Activated gamma-delta T cell (primary cell): ENCODE measurements at places on chromosomes 2 and 18.

GRCh38 chr2:236250909-236251579 is 13.2 kb downstream of the ASB18 start:
- no peak for DNase-seq

GRCh38 chr2:2270808-2271415 is 60.2 kb downstream of the MYT1L start:
- DNase-seq = no peak

DNA sequence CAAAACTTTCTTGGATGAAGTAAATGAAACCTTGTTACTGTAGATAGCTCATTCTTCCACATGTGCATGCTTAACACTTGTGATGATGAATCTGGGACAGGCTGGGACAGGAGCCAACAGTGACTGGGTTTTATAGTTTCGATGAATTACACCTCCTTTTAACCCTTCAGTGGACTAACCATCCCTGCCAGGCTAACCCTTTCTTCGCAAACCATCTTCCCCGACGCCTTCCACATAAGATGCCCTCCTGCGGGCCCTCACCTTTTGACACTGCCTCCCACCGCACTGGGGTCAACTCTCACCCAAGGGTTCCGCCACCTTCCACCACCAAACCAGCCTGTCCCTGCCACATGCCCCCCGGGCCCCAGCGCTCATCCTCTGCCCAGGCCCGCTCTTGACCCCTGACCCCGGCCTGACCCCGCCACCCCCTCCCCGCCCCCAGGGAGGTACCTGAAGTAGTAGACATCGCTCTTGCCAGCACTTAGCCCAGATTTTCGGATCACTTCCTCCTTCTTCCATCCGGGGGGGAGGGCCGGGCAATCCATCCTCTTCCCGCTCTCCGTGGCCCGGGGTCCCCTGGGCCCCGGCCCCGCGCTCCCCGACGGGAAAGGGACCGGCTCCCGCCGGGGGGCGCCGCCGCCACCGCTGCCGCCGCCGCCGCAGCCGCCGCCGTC is 764 bp downstream of the MBD2 start:
- peak; percentile 17 for DNase-seq

DNA sequence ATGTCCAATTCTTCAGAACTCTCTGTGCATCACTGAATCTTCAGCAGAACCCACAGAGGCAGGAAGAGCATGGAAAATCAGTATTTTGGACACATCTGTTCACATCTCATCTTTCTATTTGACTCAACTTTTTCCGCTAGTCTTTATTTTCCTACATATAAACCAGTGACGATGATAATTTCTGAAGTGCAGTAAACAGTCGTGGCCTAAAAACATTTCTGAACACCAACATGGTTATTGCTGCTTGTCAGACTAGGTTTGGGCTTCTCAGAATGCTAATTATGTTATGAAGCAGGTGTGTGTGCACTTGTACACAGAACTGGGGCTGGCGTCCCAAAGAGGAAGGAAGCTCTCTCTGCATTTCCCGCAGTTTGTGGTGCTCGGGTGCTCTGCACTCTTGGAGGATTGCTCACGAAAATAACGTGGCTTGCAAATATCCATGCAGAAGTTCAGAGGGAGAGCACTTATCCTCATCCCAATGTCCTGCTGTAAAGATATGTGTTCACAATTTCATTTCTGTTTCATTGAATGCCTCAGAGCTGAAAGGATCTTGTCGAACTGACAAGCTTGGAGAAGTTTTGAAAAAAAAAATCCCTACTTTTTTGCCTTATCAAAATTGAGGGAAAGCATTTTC is 50.8 kb downstream of the EDAR start:
- no peak for DNase-seq

- DNase-seq = no peak
Observed at GRCh38 chr2:105640246-105640645, 104.5 kb upstream of the NCK2 start.

- no peak for DNase-seq
Observed at GRCh38 chr2:127326289-127326945, 32.5 kb upstream of the ERCC3 start.

GRCh38 chr2:191696001-191696400 is 18.1 kb downstream of the NABP1 start:
- no peak for DNase-seq

- DNase-seq = no peak
Observed at GRCh38 chr2:68428746-68429145, 38.3 kb downstream of the FBXO48 start.

DNA sequence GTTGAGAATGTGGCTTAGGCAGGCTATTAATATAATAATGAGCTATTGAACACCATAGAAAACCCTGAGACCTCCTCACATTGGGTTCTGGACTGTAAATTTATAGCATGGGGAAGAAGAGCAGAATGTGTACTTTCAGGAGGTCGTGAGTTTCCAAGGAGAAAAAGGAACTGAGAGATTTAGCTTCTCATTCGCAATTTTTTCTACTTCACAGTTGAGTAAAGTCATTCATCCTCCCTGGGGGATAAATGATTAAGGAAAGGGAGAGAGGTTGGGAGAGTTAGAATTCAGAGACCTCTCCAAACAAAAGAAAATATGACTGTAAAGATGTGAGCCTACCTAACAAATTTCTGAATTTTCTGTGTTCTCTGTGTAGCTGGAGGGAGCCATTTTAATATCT is 205.8 kb upstream of the CYRIA start:
- DNase-seq = no peak

DNA sequence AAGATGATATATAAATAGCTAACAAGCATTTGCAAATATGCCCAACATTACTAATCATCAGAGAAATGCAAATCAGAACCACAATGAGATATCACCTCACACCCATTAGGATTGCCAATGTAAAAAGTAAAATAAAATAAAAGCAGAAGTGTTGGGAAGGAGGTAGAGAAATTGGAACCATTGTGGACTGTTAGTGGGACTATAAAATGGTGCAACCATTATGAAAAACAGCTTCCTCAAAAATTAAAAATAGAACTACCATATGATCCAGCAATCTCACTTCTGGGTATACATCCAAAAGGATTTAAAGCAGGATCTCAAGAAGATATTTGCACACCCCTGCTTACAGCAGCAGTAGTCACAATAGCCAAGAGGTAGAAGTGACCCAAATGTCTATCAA is 99.8 kb upstream of the DAPL1 start:
- no peak for DNase-seq

DNA sequence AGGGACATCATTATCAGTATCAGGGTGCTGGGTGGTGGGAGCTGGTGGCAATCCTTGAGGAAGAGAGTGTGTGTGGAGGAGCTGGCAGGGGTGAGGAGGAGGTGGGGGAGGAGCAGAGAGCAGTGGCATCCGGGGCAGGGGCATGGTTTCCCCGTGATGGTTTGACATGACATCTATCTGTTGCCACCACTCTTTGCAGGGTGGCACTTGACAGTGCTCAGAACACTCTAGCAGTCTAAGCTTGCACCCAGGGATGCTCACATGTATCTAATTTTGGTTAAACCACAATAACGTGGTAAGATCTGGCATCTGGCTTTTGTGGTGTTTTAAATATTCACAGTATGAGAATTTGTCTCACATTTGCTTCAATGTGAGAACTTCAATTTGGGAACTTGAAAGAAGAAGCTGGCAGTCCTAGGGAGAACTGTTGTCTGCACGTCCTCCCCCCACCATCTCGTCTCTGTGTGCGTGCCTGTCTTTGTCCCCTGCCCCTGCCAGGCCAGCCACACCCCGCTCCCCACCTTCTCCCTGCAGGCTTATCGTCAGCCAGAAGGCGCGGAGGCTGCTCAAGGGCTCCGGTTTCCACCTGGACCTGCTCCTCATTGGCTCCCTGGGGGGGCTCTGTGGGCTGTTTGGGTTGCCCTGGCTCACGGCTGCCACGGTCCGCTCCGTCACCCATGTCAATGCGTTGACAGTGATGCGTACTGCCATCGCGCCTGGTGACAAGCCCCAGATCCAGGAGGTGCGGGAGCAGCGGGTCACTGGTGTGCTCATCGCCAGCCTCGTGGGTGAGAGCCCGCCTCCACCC is 11.7 kb downstream of the SLC4A3 start:
- DNase-seq = no peak

GRCh38 chr2:101737478-101738255 is 40.2 kb downstream of the MAP4K4 start:
- DNase-seq = no peak

DNA sequence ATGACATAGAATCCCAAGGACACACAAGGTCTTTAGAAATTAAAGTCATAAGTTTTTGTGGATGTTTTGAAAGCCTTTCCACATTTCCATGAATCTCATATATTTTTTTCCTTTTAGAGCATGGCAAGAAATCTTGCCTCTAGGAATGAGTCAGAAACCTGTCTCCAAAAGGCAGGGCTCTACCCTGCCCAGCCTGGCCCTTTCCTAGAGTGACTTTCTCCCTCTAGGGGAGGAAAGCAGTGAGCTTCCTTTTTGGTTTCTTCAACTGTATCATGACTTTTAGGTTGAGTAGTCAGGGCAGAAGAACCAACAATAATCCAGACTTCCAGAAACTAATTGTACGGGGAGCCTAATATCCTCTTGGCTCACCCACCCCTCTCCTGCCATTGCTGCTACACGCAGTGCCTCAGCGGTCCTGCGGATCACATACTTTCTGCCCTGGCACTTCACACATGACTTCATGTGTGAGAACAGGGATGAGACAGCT is 300.3 kb downstream of the AGPS start:
- no peak for DNase-seq

DNA sequence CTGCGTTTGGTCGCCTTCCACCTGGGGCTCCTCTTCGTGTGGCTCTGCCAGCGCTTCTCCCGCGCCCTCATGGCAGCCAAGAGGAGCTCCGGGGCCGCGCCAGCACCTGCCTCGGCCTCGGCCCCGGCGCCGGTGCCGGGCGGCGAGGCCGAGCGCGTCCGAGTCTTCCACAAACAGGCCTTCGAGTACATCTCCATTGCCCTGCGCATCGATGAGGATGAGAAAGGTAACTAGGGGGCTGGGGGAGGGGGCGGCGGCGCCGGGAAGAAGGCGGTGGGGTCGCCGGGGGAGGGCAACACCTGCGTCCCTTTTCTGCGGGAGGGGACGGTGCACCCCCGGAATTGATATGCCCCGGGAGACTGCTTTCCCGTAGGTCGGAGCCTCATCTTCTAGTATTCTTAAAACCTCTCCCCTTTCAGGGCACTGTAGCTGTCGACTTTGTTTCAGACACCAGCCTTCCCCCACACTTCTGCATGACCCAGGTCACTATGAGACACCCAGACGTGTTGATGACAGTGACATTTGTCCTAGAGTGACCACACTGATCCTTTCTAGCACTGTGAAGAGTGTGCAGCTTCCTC is 755 bp downstream of the SPAST start:
- no peak for DNase-seq

DNA sequence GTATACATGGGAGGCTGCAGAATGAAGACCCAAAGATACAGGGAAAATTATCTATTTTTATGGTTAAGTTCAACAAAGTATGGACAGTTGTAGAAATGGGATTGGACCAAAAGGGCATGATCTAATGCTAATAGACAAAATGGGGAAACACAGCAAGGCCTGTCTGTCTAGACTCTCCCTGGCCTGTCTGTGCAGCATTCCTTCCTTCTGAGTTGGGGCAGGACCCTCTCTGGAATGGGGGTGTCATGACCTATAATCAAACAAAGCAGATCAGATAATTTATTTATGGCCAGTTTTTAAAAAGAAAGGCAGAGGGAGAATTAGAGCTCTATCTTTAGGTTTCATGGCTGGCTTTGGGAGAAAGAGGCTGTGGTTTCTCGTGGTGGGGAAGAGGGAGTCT is 104.4 kb downstream of the CTIF start:
- no peak for DNase-seq

DNA sequence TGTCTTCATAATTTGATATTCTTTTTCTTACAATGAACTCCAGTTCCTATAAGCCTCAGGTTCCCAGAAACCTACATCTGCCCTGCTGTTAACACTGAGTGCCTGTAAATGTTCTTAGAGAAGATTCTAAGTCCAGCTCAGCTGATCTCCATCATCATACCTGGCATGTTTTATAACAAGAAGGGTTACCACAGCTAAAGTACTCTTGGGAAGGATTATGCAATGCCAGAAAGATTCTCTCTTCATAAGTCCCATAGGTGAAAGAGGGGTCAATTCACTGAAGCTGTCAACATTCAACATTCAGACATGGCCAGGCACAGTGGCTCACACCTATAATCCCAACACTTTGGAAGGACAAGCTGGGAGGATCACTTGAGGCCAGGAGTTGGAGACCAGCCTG is 31.3 kb upstream of the PTPN4 start:
- no peak for DNase-seq

- DNase-seq = no peak
Observed at GRCh38 chr2:235839974-235840373, 328.2 kb downstream of the GBX2 start.

- DNase-seq = no peak
Observed at GRCh38 chr2:237297421-237298150, 116.4 kb downstream of the COL6A3 start.

- DNase-seq = no peak
Observed at GRCh38 chr2:233339427-233339826, 14.9 kb upstream of the DGKD start.

- no peak for DNase-seq
Observed at GRCh38 chr2:99786636-99787390, 297.0 kb upstream of the REV1 start.

- no peak for DNase-seq
Observed at GRCh38 chr2:63975437-63976124, 43.6 kb downstream of the VPS54 start.

GRCh38 chr2:72745679-72746368 is 80.0 kb downstream of the EXOC6B start:
- no peak for DNase-seq

GRCh38 chr18:35121531-35121930 is 80.3 kb downstream of the MAPRE2 start:
- no peak for DNase-seq

DNA sequence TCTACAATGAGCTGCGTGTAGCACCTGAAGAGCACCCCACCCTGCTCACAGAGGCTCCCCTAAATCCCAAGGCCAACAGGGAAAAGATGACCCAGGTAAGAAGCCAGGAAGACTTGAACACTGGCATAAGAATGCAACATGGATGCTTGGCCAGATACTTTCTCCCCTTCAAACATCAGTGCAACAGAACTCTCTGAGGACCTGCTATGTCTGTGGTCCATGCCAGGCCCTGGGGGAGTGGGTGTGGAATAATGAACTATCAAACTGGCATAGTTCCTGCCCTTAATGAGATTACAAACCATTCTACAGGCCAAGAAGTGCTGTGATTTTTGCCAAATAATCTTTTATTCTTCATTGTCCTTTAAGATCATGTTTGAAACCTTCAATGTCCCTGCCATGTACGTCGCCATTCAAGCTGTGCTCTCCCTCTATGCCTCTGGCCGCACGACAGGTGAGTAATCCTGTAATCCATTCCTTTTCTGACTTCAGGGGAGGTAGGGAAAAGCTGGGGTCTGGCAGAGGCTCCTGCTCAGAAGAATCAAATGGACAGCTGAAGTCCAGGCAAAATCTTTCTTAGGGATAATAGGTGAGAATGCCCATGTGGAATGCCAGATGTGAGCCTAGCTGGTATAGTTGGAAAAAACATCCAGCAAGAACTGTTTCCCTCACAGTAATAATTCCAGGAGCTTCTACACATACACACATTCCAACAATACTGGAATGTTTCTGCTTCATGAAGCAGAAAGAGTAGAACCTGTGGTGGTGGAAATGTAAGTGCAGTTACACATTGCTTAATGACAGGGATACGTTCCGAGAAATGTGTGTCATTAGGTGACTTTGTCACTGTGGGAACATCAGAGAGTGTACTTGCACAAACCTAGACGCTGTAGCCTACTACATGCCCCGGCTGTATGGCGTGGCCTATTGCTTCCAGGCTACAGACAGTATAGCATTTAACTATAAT is 16.2 kb downstream of the ACTG2 start:
- no peak for DNase-seq

- DNase-seq = no peak
Observed at GRCh38 chr18:49515516-49515915, 28.5 kb upstream of the C18orf32 start.
